ENCODE measurements at places on chromosomes 6 and 20.

GRCh38 chr6:137734875-137735182, 132.2 kb upstream of the TNFAIP3 start:
- DNase-seq, result no peak

- DNase-seq, result no peak
Observed at GRCh38 chr6:148757944-148758480, 11.2 kb downstream of the UST start.

DNA sequence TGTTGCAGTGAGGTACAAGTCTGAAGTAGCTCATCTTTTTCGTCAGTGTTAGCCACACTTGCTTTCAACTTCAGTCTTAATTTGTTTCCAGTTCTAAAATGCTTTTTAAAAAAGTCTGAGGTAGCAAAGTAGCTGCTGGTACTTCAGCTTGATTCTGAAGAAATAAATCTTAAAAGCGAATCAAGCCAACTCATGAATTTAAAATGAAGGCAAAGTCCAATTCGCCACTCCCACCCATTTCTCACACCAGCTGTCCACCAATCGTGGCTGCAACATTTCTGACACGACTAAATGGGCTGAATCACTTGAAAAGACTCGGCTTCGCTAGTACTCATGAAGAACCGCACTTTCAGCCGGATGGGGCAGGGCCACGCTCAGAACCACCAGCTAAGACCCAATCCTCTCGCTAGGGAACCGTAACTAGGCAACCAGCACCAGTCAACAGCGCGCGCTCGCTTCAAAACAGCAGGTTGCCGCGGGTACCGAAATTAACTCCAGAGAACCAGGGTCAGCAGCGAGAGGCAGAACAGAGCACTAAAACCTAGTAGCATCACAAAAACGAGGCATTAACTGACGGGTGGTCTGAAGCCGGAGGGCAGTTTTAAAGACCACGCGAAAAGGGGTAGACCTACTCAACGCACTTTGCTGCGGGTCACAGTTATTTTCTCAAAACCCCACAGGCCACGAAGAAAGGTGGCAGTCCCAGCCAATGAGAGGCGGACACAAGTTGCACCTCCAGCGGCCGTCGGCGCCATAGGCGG, 900 bp downstream of the BCLAF1 start:
- peak; percentile 88 for DNase-seq

- no peak for DNase-seq
Observed at GRCh38 chr6:114194362-114195026, 148.3 kb downstream of the HS3ST5 start.
